Stomach (tissue), 19 donors: ENCODE measurements at places on chromosomes 5 and 9. TPM values are rescaled to one million over a fixed set of nuclear protein-coding genes. Genes with fewer than 3 reads are reported as not detected.
A peak's percentile ranks its signal among the peaks of the same experiment; 100 is the strongest.

LAMC3 gene
- not detected for total RNA-seq

- H3K36me3 ChIP-seq: no peaks in the 10 kb centered on the region
- H3K27ac ChIP-seq: no peak overlapping the region
- DNase-seq: peak; percentile 62
- no peak overlapping the region for H3K4me3 ChIP-seq
- H3K27me3 ChIP-seq: peaks cover 3% of the 10 kb centered on the region
Observed at GRCh38 chr9:36772449-36773403, 200.0 kb downstream of the MELK start.

GRCh38 chr5:40988746-40989510 lies 79.6 kb downstream of the C7 start:
- no peak overlapping the region for H3K27ac ChIP-seq
- no peak for DNase-seq
- H3K4me1 ChIP-seq: peaks cover 27% of the 10 kb centered on the region
- H3K27me3 ChIP-seq: no peaks in the 10 kb centered on the region

- peaks cover 17% of the 10 kb centered on the region for H3K36me3 ChIP-seq
- no peak overlapping the region for H3K27ac ChIP-seq
- no peaks in the 10 kb centered on the region for H3K4me1 ChIP-seq
Observed at GRCh38 chr9:21813575-21814473, 11.4 kb downstream of the MTAP start.

GRCh38 chr9:75612754-75613153 lies 277.7 kb upstream of the PCSK5 start:
- H3K27me3 ChIP-seq: no peaks in the 10 kb centered on the region
- no peak overlapping the region for H3K27ac ChIP-seq
- DNase-seq: no peak
- H3K36me3 ChIP-seq: no peaks in the 10 kb centered on the region
